GM13977 (cell line): ENCODE measurements at places on chromosomes 7 and 10.

DNA sequence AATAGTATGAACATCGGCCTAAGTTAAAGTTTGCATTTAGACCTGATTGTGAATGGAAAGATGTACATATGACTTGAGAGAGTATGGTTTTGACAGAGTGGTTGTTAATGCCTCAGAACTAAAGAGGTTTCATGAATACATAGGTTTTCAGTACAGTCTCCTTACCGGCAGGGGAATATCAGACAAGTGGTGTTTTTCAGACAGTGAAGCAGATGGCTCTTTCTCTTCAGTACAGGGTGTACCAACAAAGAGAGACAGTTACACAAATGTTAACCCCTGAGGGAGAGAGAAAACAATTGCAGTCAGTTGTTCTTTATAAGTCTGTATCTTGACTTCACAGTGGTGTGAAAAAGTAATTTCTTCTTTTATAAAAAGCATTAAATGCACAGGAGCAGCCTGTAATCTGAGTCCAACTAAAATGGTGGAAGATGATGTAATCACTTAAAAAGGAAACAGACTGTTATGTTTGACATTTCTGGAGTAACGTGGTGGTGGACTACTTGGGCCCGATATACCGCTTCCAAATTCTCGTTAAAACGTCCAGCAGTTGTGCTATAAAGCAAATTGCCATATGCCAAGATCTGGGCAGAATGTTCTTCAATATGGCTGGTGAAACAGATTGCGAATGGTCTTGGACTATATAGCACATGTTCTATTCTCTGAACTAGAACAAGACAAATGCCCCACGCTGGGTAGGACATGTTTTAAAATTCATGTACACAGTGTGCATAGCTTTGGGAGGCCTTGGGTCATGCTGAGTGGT, 69.2 kb downstream of the SDK1 start:
- no peak for DNase-seq

GRCh38 chr7:112020800-112021199, 185.4 kb downstream of the DOCK4 start:
- no peak for DNase-seq

- no peak for DNase-seq
These were observed 34.9 kb downstream of the IL15RA start for GRCh38 chr10:5942474-5942873.

DNA sequence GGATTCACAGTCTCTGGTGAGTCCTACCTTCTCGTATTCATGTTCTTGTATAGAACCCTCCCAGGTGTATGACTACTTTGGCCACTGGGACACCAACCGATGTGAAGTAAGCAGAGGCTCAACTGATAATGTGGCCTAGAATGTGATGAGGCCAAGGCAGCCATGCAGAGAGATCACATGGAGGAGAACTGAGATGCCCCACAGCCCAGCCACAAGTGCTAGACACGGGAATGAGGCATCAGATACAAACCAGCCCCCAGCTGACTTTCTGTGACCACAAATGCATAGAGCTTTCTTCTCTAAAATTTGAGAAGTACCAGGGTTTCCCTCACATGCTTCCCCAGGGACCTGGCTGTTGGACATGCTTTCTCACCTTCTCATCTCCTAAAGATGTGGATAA, 375.7 kb downstream of the CCSER2 start:
- no peak for DNase-seq

DNA sequence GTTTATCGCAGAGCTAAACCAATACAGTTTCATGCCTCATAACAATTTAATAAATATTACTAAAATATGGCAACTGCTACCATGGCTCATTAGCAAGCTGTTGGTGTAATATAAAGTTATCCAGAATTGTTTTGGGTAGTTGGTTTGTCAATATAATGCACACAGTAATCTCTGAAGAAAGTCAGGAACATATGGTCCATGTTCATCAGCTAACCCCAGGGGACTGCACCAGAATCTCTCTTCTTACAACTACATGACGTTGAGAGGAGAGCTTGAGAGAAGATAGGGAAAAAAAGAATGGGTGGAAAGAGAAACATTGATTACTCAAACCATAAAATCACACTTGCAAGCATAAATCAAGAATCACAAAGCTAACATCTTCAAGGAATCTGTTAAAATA, 333.7 kb downstream of the NRG3 start:
- DNase-seq: no peak

DNA sequence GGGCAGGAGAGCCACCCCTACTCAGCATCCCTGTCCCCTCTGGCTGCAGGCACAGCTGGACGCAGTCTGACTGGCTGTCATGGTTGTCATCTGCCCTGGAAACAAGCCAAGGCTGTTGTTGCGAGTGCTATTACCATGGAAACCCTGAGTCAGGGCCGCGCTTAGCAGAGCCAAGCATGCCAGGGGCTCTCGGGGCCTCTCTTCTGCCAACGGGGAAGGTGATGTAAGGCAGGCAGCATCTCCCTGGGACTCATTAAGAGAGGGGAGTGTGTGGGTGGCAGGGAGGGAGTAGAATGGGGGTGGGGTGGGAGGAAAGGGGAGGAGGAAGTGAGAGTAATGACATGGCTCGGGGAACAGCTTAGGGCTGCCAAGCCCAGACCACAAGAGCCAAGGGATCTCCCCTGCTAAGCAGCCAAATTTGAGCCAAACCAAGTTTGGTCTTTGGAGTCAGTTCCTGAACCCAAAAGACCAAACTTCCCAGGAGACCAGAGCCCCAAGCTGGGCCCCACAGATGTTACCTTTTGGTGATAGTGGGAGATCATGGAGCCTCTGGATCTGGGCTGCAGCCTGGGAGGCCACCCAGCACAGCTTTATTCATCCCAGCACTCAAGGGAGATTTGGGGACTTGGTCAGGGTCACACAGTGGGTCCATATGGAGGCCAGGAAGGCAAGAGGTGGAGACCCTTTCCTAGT, 67.6 kb downstream of the TMEM130 start:
- DNase-seq: peak; percentile 80

- no peak for DNase-seq
These were observed 21.1 kb downstream of the DRGX start for GRCh38 chr10:49374740-49375139.

- DNase-seq: no peak
These were observed 84.4 kb downstream of the LRRC4 start for GRCh38 chr7:127946847-127947246.

DNA sequence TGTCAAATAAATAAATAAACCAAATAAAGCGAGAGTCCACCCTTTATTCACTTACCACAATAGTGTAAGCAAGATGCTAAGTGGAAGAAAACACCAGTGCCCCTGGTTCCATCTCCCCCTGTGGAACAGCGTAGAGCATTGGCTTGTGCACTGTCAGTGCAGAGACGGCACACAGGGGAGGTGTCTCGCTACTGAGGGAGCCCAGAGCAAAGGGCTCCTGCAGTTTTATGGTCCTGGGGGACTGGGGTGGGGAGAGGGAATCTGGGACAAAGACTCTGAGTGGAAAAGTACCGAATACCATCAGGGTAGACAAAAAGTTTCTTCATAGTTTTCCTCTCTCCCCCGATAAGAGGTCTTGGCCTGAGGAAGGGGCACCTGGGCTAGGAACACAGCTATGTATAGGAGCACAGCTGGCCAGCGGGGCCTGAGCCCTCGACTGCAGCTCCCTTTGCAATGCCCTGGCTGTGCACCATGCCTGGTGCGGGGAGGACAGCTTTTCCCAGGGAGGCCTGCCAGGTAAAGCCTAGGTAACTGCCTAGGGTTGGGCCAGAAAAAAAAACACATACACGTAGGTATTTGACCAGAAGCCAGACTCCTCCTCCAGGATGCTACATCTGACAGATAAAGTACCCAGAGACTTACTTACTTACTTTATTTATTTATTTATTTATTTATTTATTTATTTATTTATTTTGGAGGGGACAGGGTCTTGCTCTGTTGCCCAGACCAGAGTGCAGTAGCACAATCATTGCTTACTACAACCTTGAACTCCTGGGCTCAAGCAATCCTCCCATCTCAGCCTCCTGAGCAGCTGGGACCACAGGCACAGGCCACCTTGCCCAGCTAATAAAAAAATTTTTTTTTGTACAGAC, 88.8 kb upstream of the KIF5B start:
- DNase-seq: no peak

DNA sequence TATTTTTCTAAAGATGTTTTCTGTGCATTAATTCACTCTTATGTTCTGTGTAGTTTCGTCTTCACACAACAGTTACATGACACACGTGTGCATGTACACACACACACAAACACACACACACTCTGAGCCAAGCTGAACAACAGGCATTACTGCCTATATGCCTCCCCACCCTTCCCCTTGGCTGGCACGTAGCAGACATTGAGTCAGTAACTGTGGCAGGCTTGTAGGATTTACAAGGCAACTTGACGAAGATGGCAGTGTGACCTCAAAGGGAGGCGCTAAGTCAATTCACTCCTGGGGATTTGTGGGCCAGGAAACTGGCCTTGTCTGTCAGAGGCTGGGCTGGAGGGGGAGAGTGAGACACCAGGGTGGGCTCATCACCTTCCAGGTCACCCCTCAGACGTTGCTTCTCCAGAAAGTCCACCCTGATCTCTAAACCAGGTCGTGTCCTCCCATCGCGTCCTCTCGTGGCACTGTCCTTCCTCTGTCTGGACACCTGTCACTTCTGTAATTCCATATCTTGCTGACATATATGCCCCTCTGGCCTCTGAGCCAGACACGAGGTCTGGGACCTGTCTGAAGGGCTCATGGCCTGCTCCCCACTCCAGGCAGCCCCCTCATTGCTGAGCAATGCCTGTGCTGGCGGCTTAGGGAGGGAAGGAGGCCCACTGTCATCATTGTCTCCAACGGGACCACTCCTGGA, 41.1 kb upstream of the INPP5A start:
- no peak for DNase-seq

- DNase-seq: peak; percentile 42
These were observed at the start of gene CAV2 for GRCh38 chr7:116499168-116500077. Gene CAV2, plus strand, starts transcription at chr7:116499738. Its CDS starts 44 bp downstream, at chr7:116499782.

GRCh38 chr10:129936923-129937300, 27.2 kb downstream of the EBF3 start:
- DNase-seq: no peak

- no peak for DNase-seq
These were observed 574.5 kb downstream of the TYW1 start for GRCh38 chr7:67571026-67571545.

- DNase-seq: no peak
These were observed 28.7 kb downstream of the FRMD4A start for GRCh38 chr10:14302035-14302434.

GRCh38 chr10:29766753-29767152, 132.0 kb upstream of the SVIL start:
- DNase-seq: no peak

GRCh38 chr7:155997431-155998327, 185.4 kb upstream of the SHH start:
- DNase-seq: no peak

GRCh38 chr7:24820730-24821044, 63.4 kb upstream of the GSDME start:
- DNase-seq: no peak

- DNase-seq: no peak
These were observed 80.3 kb downstream of the AMPH start for GRCh38 chr7:38550836-38551235.

DNA sequence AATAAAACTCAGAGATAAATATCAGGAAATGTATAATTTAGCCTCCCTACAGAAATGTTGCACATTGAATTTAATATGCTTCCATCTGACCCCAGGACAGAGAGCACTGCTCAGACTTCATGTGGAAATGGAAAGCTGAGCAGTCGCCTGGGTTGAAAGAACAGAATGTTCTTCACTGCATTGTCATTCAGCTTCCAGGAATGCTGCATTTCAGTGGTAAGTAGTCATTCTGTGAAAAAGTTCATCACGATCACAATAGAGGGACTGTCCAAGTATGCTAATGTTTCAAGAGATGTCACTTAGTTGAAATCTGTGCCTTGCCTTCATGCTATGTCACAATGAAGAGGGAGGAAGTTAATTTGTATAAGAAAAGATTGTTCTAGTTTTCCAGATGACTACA, 147.3 kb downstream of the NRCAM start:
- DNase-seq: no peak

- no peak for DNase-seq
These were observed 328.4 kb upstream of the GNAI1 start for GRCh38 chr7:79806161-79806734.

DNA sequence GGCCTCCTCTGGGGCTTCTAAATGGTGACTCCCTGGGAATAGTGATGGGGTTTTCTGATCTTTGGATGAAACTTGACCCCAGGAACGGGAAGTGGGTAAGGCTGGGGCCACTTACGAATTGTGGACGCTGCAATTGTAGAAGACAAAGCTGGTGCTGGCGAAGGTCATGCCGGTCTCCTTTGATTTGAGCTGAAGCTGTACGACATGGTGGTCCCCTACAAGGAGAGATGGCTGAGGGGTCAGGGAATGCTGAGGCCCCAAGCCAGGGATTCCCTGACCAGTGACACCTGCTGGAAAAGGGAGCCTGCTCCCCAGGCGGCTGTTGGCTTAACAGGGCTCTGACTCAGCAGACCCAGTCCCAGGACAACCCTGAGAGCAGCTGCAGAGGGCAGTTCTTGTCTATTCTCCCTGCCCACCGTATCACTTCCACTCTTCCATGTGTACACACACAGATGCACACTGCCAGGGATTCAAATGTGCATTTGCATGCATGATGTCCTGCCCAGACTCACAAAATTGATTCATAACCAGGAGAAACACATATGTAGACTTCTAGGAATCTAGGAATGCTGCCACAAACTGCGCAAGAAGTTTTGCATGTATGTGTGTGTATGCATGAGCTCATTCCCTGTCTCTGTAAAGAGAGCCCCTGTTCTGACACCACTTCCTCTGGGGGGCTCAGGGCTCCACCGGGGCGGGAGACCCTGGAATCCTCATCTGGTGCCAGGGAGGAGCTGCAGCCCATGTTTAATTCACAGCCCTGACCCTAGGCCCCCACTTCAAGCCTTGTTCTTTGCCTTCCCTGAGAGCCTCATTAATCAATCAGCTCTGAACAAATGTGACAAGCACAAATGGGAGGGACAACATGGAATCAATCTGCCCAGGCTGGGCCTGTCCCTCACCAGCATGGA, 350.0 kb downstream of the PLXNA4 start:
- no peak for DNase-seq

GRCh38 chr7:52684388-52684787, 351.0 kb upstream of the POM121L12 start:
- no peak for DNase-seq

DNA sequence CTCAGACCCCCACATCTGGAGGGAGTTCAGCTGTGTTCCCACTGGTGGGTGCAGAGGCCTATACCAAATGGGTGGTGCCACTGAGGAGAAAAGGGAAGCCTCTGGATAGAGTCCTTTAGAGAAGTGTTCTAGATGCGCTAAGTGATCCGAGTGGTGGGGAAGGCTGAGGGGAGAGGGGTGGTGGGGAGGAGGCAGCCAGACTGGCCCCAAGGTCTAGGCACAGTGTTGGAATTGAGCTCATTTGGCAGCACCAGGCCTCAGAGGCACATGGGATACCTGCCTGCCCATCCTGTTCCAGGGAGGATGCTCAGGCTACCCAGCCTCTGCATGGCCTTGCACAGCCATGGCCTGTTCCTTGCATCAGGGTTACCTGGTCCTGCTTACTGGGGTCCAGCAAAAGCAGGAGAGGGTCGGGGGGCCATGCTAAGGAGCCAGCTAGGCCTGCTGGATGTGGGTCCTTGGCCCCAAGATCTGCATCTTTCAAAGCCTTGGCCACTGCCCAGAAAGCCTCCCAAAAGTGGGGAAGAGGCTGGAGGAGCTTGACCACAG, 99.6 kb downstream of the NEURL1 start:
- DNase-seq: no peak
